GM03348 (cell line): ENCODE measurements at places on chromosomes 2 and 18.
A peak's percentile ranks its signal among the peaks of the same experiment; 100 is the strongest.

- DNase-seq, result peak; percentile 70
These were observed 16.4 kb upstream of the ARMC9 start for GRCh38 chr2:231181860-231182512.

- DNase-seq, result no peak
These were observed 856.1 kb upstream of the ID2 start for GRCh38 chr2:7825591-7826312.

GRCh38 chr2:216829533-216829932 is 30.3 kb downstream of the TNP1 start:
- peak; percentile 68 for DNase-seq

GRCh38 chr2:128389388-128390086 is 70.9 kb upstream of the HS6ST1 start:
- DNase-seq, result no peak

GRCh38 chr2:206176121-206176520 is 16.4 kb downstream of the EEF1B2 start:
- DNase-seq, result no peak
